ENCODE measurements at places on chromosomes 4 and X.

GRCh38 chr4:115770046-115770543, 656.7 kb upstream of the NDST4 start:
- no peak for DNase-seq

GRCh38 chrX:386768-387575, at the start of gene PPP2R3B:
TSS of gene PPP2R3B (minus strand) at chrX:386907. CDS start at chrX:386691, 216 bp downstream.
- DNase-seq, result peak; percentile 99

DNA sequence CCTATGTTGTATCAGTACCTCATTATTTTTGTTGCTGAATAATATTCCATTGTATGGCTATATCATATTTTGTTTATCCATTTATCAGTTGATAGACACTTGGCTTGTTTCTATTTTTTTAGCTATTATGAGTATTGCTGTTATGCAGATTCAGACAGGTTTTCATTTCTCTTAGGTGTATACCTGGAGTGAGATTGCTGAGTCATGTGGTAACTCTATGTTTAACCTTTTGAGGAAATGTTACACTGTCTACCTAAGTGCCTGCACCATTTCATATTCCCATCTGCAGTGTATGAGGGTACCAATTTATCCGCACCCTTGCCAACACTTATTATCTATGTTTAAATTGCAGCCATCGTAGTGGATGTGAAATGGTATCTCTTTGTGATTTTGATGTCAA, 43.0 kb upstream of the SH3RF1 start:
- no peak for DNase-seq

DNA sequence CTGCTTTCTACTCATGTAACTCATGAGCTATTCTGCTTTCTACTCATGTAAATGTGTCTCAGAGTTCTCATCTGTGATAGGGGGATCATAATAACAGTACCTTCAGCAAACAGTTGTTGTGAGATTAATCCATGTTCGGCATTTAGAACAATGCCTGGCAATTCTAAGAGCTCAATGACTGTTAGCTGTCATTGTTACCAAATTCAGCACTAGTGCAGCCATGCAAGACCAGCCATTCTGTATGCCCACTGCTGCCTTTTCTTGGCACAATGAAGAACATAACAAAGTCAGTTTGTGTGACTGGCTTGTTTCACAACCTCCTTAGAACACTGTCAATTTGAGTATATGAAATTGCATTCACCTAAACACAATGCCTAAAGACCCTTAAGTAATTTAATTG, 163.2 kb downstream of the ANK2 start:
- no peak for DNase-seq

DNA sequence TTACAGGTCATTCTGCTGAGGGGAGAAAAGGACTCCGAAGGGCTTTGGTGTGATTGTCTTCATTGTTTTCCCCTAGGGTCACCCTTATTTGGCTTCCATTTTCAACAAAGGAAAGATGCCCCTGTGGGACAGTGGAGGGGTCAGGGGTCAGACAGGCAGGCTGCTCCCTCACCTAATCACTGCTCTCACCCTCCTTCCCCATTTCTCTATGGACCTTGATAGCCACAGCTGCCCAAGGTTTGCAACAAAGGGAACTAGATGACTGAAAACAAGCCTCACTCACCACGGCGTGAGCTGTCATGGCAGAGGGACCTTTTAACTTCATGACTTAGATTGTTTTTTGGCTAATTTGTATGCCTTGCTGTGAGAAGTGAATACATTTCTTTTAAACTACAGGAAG, 40.7 kb downstream of the C4orf51 start:
- DNase-seq, result no peak

- no peak for DNase-seq
Observed at GRCh38 chrX:108614616-108615015, 121.7 kb downstream of the IRS4 start.

GRCh38 chrX:20217271-20217670, 49.4 kb downstream of the RPS6KA3 start:
- DNase-seq, result no peak

DNA sequence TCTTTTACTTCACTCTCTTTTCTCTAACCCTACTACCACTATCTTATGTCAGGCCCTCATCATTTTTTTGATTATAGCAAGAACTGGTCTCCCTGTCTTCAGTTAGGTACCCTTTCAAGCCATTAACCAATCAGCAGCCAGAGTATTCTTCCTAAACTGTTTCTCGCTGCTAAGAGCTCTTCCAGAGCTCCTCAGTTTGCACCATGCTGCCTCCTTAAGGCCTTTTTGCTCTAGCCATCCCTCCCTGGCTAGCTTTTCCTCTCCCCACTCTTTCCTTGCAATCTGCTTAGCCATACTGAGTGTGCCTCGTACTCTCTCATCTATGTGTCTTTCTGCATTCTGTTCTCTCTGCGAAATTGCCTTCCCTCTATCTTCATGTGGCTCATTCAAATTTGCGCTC, 32.9 kb downstream of the KIF4A start:
- DNase-seq, result no peak

GRCh38 chr4:181952478-181952877, 290.7 kb upstream of the TENM3 start:
- DNase-seq, result no peak

DNA sequence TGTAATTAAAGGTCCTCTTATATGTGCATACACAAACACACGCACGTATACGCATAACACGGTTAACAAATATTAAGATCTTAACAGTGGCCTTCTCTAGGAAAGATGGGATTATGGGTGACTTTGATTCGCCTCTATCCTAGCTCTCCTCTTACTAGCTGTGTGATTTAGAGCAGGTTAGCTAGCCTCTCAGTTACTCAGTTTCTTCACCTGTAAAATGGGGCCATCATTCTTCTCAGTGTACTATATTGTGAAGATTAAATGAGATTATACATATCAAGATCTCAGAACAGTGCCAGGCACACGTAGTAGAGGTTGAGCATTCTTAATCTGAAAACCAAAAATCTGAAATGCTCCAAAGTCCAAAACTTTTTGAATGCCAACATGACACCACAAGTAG, 159.3 kb downstream of the BCOR start:
- no peak for DNase-seq

- no peak for DNase-seq
Observed at GRCh38 chrX:47573341-47574075, 8.7 kb upstream of the TIMP1 start.

DNA sequence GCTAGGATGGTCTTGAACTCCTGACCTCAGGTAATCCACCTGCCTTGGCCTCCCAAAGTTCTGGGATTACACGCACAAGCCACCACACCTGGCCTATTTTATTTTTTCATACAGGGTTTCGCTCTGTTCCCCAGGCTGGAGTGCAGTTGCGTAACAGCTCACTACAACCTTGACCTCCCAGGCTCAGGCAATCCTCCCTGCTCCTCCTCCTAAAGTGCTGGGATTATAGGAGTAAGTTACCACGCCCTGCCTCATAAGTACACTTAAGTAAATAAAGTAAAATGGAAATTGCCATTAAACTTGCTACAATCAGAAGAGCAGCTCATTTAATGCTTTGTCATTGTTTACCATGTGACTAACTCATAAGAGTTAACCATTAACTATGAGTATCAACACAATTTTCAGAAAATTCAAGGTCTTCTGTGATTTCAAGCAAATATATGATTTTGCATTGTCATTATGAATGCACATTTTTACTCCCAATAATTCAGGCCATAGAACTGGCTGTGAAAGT, 12.3 kb downstream of the UGDH start:
- DNase-seq, result no peak

GRCh38 chr4:8910100-8910821, 38.6 kb upstream of the HMX1 start:
- DNase-seq, result no peak

DNA sequence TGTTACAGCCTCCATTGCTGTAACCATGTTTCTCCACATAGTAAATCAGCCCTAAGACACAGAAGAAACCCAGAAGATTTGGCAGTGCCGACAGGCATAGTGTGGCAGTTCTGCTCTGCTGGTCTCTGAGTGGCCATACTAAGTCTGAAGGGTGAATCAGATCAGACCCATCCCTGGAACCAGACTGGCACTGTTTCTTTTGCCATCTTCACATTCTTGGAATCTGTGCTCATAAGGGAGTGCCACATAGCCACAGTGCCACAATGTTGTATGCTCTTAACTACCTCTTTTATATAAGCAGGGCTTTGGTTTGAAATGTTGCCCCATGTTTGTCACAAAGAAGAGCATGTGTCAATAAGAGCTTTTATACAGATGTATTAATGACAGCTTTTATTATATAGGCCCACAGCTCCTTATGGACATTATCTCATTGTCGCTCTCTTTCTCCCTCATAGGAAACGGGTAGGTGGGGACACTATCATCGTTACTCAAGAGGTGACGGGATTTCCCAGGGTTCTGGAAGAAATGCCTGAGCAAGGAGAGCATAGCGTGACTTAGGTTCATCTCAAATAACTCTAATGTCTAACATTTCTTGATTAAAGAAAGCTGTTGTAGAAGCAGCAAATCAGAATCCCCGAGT, 128.2 kb downstream of the CBR4 start:
- DNase-seq, result no peak

DNA sequence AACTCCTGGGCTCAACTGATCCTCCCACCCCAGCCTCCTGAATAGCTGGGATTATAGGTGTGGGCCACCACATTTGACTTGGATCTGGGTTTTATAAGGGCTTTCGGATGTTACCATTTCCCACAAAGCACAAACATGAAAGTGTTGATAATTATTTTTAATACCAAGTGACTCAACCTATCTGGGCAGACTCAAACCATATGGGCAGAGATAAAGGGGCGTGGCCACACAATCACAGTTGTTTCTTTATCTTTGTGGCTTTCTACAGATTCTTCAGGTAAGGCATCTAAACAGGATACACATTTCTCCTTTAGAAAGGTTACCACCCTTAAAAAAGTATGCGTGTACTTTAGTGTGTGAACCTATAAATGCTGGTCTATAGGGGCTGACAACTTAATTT, 122.5 kb downstream of the ZNF827 start:
- DNase-seq, result no peak

DNA sequence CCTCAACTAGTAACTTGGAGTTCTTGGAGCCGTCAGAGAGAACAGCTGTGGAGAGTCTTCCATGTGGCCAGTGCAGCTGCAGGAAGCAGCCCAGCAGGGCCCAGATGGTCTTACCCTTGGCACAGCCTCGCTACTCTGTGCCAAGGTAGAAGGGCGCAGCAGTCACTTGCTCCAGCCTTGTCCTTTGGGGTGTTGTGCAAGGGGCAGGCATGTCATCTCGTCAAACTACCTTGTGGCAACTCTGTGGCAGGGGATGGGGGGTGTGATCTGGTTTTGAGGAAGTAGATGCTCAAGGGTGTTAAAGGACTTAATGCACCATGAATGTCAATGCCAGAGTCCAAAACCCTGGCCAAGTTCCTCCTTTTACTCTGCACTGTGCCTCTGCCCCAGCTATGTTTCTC, 34.2 kb upstream of the TBC1D14 start:
- no peak for DNase-seq

GRCh38 chr4:68348577-68348976, 1.3 kb downstream of the YTHDC1 start:
- DNase-seq, result no peak

DNA sequence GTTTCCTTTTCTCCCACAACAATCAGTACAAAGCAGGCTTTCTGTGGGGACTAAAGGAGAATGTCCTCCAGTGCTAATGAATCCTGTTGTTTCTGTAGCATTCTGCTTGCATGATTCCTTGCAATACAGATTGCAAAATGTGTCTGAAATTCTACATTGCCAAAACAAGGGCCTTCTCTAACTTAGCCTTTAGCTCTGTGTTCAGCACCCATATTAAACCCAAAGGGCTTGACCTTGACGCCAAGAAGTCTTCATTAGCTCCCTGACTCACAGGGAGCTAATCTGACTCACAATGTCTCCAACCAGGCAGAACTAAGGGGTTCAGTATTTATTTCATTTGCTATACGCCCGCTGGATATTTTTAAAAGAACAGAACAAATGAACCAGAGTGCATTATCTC, 241.4 kb upstream of the CLNK start:
- DNase-seq, result no peak

GRCh38 chr4:2320152-2320551, 58.2 kb upstream of the MXD4 start:
- DNase-seq, result no peak

- DNase-seq, result no peak
Observed at GRCh38 chr4:19631814-19632213, 619.9 kb upstream of the SLIT2 start.

- no peak for DNase-seq
Observed at GRCh38 chrX:18961686-18962085, 22.2 kb downstream of the PHKA2 start.

DNA sequence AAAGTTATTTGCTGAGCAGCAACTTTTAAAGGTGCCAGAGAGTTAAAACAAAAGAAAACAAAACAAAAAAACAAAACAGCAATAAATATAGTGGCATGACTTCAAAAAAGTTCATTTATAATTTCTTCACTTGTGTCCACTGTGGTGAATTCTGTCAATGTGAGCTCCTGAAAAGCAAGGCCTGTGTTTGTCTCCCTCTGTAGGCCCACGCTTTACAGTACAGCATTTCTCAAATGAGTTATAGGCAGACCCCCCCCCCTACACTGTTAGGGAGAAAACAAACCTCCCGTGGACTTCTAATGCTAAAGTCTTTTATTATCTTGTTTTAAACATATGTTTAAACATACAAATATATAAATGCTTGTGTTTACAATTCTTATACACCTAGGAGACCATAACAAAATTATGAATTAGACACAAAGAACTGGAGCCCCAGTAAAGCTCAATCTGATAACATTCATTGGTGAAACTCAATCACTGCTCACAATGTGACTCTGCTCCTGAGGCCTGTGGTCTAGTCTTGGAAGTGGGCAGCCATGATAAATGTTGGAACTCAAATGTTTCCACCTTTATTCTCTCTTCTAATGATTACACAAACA, 47.0 kb upstream of the SCOC start:
- no peak for DNase-seq

- DNase-seq, result no peak
Observed at GRCh38 chrX:7941390-7942042, 14.3 kb upstream of the PNPLA4 start.

- no peak for DNase-seq
Observed at GRCh38 chr4:124423160-124423559, 289.4 kb downstream of the ANKRD50 start.

GRCh38 chr4:65918212-65918611, 247.9 kb upstream of the EPHA5 start:
- no peak for DNase-seq

DNA sequence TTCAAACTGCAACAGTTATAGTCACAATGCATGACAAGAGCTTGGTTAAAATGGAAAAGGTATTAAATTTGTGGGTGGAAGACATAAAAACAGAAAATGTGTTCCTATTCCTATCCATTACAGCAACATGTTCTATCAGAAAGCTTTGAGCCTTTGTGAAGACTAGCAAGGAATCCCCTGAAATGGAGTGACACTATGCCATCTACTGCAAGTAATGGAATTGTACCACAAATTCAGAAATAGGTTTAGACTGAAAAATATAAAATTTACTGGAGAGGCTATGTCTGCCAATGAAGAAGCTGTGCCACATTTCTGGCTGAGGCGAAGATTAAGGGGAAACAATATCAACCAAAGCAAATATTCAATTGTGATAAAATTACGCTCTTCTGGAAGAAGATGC, 247.9 kb downstream of the ADAM29 start:
- DNase-seq, result no peak

- no peak for DNase-seq
Observed at GRCh38 chr4:183596067-183596757, 62.8 kb downstream of the RWDD4 start.

Measured in stimulated activated CD4-positive, alpha-beta T cell treated with anti-CD3 and anti-CD28 coated beads, Interleukin-1b, Interleukin-23, amount 100 ng/mL, for 24 hours (primary cell).